Activated CD4-positive, alpha-beta T cell treated with anti-CD3 and anti-CD28 coated beads for 36 hours (primary cell): ENCODE measurements at places on chromosomes 7 and 10.

DNA sequence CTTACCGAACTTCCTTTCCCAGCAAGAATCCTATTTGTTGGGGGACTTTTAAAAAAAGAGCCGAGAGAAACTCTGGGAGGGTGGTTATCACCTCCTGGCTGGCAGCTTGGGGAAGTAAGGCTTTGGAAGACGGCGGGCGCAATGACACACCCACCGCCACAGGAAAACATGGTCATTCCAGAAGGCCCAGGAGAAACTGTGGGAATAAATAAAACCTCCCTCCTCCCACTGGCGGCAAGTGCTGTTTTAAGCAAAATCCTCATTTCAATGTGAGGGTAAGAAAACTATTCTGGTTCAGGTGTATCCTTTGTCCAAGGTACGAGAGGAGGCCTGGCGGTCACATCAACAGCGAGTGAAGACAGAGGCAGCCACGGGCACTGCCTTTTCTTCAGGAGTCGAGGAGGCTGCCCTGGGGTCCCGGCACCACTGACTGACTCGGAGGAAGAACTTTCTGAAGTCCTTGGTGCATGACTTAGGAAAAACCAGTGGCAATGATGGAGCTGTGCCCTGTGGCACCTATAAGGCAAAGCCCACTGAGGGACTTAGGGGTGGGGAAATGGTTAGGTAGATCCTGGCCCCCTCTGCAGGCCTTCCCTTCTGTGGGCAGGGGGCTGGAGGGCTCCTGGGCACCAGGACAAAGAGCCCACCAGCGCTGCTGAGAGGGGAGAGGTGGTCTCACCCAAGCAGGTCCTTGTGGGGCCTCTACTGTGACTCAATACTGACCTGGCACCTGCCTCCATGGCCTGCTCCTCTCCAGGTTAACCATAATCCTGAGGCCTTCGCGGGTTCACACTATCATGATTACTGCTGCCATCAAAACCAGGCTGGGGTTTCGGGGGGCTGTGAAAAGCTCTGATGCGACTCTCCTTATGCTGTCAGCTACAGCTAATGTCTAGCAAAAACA is 21.4 kb downstream of the DNAJB12 start:
- peak; percentile 69 for DNase-seq

DNA sequence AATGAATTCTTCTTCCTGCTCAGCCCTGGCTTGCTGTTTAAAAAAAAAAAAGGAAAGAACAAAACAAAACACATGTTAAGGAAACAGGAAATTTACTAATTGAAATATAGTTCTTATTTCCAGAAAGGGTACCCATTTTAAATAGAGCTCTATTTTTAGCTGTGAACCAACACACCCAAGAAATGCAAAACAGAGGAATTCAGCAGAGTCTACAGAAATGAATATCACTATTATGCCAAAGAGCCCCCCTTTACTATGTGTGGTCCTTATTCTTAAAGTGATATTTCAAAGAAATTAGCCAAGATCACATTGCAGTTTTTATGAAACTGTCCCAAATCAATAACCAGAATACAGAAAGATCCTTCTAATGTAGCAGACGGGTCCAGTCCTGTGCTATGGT is 53.7 kb downstream of the CCDC6 start:
- DNase-seq = no peak

GRCh38 chr7:68556537-68556936 is 1041.7 kb upstream of the AUTS2 start:
- DNase-seq = no peak

- peak; percentile 20 for DNase-seq
Observed at GRCh38 chr10:49508249-49508648, 30.7 kb downstream of the ERCC6 start.

- no peak for DNase-seq
Observed at GRCh38 chr10:43998021-43998809, 349.5 kb upstream of the ZNF32 start.

DNA sequence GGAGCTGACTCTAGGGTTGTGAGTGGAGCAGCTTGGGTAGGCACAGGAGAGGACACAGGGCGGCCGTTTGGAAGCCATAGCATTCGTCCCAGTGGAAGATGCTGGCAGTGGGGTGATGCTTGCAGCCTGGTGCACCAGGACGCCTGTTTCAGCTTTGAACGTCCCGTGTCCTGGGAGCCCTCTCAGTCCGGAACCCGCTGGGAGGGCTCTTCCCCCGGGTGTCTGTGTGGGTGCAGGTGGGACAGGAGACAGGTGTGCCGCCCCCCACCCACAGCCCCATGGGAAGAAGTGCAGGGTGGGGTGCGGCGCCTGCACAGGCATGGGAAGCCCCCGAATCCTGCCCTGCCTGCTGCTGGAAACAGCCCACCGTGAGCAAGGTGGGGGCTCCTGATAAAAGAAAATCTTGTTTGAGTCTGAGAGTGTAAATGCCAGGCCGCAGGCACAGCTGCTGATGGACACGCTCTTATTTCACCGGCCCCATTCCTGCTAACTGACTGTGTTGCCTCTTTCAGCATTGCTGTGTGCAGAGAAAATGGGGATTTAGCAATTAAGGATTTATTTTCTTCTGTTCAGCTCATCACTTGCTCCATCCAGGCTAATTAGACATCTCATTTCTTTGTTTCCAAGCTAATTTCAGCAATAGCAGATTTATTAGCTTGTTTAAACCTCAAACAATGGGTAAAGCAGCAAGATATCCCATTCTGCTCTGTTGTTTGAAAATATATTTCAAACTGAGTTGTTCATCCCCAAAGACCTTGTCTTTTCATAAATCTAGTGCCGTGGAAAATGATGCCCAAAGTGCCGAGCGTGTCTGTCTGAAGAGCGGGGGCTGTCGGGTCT is 54.9 kb upstream of the DPYSL4 start:
- DNase-seq = no peak

GRCh38 chr7:64905547-64905946 is 2.5 kb downstream of the ZNF273 start:
- DNase-seq = no peak

DNA sequence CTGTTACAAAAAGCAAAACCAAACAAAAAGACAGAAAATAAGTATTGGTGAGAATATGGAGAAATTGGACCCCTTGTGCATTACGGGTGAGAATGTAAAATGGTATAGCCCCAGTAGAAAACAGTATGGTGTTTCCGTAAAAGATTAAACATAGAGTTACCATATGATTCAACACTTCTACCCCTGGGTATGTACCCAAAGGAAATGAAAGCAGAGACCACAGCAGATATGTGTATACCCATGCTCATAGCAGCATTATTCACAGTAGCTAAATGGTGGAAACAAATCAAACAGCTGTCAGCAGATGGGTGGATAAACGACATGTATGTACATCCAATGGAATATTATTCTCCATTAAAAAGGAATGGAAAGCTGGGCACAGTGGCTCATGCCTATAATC is 42.4 kb downstream of the STARD3NL start:
- no peak for DNase-seq

DNA sequence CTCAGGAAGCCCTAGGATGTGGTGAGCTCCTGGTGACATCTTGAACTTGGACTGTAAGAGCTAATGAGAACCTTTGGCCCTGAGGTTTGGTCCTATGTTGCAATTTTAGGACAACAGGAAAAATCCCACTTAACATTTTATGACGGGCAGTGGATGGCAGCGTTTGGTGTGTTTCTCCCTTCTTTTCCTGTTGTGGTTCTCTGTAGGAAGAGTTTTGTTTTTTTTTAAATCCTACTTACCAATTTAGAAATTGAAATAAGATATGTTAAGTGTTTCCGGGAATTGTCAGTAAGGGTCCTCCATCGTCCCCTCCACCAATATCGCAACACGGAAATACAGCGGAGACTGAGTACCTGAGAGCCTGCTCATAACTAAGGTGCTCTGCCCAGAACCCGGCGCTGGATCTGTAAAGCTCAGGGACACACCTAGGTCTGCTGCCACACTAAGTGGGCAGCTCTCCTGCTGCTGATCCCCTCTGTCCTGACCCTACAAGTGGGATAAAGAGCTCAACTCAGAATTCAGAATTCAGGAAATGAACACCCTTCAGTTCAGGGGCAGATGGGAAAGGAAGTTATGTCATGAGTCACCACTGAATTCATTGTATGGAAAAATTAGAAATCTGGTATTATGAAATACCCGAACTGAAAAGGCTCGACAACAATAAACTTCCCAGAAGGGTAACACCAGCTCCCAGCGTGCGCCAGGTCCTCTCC is 9.1 kb upstream of the PROSER2 start:
- no peak for DNase-seq

GRCh38 chr10:75127471-75127870 is 16.0 kb downstream of the SAMD8 start:
- DNase-seq = no peak

- DNase-seq = no peak
Observed at GRCh38 chr10:31130406-31130805, 98.7 kb upstream of the ZNF438 start.

- DNase-seq = peak; percentile 86
Observed at GRCh38 chr10:88934900-88935672, 17.5 kb downstream of the ACTA2 start.

- DNase-seq = peak; percentile 43
Observed at GRCh38 chr7:150753826-150754603, 16.8 kb downstream of the GIMAP5 start.

- DNase-seq = no peak
Observed at GRCh38 chr7:126449611-126450268, 803.0 kb downstream of the GRM8 start.
